ENCODE measurements at places on chromosomes 4 and X.

DNA sequence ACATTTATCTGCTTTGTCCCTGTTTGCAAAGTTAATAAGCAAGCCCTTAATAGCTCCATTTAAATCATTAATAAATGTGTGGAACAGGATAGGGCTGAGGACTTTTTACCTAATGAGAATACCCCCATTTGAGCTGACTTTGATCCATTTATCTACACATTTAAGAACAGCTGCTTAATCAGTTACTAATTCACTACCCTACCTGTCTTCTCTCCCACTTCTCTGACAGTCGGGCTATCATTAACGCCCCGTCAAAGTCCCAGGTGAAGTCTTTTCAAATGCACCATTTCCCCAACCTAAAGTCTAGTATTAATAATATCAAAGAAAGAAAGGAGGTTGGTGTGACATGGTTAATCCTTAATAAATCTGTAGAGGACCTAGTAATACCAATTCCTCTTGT is 57.2 kb upstream of the NAP1L5 start:
- DNase-seq, result no peak

GRCh38 chr4:183183906-183184535 is 85.0 kb downstream of the WWC2 start:
- DNase-seq, result no peak

GRCh38 chr4:15162465-15163283 is 160.4 kb downstream of the CPEB2 start:
- DNase-seq, result no peak

GRCh38 chrX:35665311-35665710 is 132.8 kb upstream of the MAGEB16 start:
- no peak for DNase-seq

GRCh38 chr4:38154681-38155588 is 194.7 kb downstream of the PTTG2 start:
- DNase-seq, result no peak

- no peak for DNase-seq
Observed at GRCh38 chr4:148333265-148333664, 108.9 kb downstream of the NR3C2 start.

GRCh38 chr4:17619416-17620105 is 5.1 kb downstream of the MED28 start:
- DNase-seq, result no peak

DNA sequence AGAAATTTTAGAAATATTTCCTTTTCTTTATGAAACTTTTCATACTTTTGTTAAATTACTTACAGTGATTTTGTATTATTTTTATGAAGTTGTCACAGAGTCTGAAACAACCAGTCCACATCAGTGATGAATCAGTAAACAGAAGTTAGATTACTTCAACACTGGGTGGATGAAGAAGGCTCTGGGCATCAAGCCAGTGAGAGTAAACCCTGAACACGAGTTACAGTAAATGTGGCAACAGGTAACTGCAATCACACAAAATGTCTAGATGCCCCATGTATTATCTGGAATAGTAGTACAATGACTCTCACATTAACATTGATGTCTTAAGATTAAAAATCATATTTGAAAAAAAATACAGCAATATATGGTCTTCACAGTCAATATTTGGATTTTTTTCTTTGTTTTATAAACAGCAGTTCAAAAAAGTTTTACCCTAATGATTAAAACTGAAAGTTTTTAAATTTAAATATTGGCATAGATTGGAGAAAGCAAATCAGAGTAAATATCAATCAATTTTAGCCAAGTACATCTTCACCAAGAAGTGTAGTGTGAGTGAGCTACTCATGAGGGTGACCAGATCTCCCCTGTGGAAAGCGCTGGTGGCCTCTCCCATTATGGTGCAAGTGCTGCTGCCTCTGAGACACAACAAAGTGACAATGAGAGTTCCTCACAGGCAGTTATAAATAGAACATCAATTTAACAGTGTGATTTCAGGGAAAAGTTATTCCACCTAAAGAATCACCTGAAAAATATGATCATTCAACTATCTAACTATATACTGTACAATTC is 63.2 kb upstream of the UGT2B7 start:
- DNase-seq, result no peak

- no peak for DNase-seq
Observed at GRCh38 chr4:158845311-158846041, 76.7 kb downstream of the FNIP2 start.

DNA sequence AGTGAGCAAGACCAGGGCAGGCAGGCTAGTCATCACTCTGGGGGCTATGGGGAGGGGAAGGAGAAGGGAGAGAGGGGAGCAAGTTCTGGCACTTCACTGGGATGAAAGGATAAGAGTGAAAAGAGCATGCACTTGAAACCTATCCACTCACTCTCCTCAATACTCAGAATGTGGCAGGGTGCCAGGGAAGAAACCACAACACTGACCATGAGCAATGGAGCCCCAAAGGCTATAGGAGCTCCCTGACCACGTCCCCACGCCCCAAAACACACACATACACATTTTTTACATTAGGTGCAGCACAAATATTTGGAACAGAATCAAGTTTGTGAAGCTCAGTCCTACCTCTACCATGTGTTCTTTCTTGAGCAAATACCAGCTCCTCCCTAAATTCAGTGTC is 132.2 kb downstream of the IDS start:
- DNase-seq, result no peak

DNA sequence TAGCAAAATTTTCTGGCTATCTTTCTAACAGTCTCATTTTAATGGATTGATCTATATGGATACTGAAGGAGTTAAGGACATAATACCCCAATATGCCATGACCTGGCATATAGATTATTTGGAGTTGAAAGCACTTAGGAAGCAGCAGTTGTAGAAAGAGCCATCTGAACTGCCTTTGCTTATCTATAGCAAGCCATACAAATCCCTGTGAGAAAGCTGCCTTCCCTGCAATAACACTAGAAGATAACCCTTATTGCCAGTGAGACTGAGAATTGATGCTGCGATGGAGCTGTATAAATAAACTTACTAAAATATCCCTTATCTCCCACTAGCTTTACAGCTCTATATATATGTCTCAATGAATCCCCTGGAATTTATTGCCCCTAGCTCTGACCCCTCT is 346.3 kb downstream of the TECRL start:
- no peak for DNase-seq

GRCh38 chrX:134716620-134717012 is 58.3 kb upstream of the PLAC1 start:
- no peak for DNase-seq

DNA sequence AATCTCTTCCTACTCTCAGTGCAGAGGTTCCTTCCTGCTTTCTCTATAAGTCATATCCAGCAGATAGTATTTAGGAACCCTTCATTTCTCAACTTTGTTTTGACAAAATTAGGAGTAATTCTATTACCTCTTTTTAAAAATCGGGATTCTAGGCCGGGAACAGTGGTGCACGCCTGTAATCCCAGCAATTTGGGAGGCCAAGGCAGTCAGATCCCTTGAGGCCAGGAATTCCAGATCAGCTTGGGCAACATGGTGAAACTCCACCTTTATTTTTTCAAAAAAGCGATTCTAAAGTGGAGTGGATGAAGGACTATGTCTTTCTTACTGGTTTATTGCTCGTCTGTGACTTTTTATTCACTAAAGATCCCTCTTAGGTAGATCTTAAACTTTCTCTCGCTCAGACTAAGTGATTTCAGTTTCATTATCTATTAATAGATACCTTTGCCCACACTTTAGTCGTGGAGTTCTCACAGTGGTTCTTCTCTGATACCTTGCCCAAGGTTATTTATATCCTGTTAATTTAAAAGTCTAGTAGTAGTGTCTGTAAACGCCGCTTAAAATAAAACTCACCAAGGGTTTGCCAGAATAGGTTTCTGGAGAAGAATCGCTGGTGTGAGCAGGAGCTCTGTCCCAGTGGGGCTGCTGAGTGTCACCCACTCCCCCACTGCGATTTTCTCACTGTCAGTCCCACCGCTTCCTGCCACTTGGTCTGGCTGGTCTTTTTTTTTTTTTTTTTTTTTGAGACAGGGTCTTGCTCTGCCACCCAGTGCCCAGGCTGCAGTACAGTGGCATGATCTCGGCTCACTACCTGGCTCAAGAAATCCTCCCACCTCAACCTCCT is 27.0 kb upstream of the TMEM131L start:
- no peak for DNase-seq

DNA sequence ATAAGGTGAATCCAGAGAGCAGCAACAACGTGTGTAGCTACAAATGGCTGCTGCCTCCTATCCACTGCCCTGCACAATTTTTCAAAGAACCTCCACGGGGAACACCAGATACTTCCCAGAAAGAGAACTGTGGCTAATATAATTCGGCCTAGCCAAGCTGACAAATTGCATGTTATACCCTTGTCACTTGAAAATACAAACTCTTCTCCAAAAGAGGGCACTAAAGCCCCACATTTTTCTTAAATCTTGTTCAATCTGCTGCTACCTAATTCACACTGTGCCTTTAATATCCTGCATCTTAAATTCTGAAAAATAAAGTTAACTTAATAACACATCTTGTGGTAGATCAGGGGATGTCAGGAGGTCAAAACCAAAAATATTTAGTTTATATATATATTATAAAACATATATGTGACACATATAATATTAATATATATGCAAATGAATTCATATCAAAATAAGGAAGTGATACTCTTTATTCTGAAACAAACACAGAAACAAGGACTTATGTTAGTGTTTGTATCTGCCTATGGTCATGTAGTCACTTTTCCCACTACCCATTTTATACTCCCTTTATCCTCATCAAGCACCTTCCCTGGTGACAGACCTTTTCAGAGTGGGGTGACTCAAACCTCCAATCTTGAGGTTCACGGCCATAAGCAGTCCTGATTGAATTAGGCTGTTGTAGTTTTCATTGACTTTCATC is 24.1 kb downstream of the CT45A1 start:
- DNase-seq, result no peak

DNA sequence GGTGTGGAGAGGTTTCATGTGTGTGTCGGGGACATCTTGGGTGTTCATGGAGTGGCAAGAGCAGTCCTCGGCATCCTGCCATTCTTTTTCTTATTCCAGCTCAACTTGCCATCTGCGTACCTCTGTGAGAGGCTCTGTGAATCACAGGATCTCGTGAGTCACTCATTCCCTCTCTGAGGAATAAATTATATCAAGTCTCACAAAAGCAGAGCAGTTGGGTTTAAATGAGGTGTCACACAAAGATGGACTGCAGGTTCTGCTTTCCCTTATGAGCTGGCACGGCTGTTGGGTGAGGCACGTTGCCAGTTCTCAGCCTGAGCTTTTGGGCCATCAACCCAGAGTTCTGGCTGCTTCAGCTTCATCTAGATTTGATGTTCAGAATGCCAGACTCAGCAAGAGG is 6.8 kb upstream of the OCIAD2 start:
- no peak for DNase-seq

GRCh38 chr4:173397604-173398003 is 1.3 kb downstream of the SCRG1 start:
- no peak for DNase-seq
